ENCODE measurements at places on chromosomes 4 and X.

- DNase-seq, result no peak
Measured at GRCh38 chr4:154487145-154487544, 4.5 kb downstream of the DCHS2 start.

- DNase-seq, result no peak
Measured at GRCh38 chr4:150216726-150217125, 138.5 kb downstream of the DCLK2 start.

- DNase-seq, result no peak
Measured at GRCh38 chr4:38050560-38051350, 90.6 kb downstream of the PTTG2 start.

- peak; percentile 15 for DNase-seq
Measured at GRCh38 chr4:90127223-90127705, at the start of gene CCSER1. CCSER1 (plus strand) TSS chr4:90127394.

DNA sequence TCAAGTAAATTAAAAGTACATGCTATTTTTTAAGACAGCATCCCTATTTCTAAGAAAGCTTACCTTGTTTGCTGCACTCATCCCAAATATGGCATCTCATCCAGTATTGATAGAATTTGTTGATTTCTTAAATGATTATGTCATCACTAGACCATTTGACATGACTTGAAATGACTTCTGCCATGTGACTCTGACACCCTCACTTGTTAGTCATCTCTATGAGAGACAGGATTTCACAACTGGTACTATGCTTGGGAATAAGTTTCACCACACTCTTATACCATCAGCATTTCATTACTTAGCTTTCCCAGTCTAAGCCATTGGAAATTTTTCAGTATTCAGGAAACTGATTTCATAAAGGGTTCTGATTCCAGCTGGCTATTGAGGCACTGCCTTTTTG is 55.3 kb downstream of the TMPRSS11F start:
- no peak for DNase-seq

DNA sequence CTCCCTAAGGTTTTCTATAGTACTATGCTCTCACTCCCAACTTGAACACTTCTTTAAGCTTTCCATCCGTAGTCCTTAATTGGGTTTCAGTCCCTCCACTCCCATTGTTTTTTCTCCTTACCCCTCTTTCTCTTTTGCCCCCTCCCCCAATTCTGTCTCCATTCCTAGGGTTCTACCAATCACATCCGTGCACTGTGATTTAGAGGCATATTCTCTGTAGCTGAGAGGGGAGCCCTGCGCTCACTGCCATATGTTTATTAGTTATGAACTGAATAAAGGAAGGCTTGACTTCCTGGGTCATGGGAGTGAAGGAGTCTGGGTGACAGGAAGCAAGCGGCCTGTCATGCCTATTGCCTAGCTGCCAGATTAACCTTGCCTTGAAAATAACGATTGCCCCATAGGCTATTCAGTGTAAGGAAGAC is 471 bp downstream of the MCTS1 start:
- no peak for DNase-seq

DNA sequence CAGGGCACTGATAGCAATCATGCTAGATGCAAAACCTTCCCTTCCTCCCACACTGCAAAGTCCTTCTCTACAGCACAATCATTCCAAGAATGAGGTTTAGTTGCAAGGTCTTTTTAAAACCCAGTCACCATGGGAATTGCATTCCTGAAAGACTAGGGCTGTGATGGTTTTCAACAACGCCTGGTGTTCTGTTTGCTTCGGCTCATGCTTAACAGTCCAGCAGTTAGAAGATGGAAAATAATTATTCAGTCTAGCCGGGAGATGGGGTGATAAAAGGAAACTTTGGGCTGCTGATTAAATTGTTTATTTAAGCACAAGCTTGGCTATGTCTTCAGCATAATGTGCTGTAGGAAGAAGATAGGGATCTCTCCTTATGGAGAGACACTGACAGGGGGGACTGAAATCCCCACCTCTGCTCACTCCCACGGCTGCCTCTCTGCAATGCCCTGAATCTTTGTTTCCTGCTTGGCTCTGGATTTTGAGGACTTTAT is 211.4 kb downstream of the MID1IP1 start:
- no peak for DNase-seq

DNA sequence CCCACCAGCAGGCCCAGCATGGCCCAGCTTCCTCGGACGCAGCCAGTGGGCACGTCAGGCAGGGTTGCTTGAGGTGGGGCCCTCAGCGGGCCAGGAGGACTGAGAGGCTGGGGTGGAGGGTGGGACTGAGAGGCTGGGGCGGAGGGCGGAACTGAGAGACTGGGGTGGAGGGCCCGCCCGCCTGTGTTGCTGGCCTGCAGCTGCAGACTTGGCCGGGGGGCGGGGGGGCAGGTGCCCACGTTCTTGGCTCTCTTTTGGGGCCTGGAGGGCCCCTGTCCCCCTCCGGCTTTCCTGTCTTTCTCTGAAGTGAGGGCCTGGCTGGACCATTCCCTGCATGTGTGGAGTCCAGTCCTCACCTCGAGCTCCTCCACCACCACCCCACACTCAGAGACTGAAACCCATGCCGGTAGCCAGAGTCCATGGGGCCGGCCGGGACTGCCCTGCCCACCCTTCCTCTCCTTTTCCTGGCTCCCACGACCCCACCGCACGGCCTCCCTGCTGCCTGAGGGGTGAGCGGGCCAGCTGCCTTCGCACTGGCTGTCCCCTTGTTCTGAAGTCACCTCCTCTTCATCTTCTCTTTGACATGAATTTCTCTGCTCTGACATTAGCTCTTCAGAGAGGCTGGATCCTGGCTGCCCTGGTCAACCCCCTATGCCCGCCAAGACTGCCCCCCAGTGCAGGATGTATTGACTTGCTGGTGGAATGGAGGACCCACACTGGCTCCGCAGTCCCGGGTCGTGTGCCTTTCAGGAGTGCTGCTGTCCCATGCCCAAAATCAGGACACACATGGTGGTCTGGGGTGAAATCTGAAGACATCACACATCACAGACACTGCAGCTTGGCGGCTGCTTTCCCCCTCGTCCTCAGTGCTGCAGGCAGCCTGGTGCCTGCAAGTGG is 10.1 kb upstream of the NKX1-1 start:
- DNase-seq, result no peak

DNA sequence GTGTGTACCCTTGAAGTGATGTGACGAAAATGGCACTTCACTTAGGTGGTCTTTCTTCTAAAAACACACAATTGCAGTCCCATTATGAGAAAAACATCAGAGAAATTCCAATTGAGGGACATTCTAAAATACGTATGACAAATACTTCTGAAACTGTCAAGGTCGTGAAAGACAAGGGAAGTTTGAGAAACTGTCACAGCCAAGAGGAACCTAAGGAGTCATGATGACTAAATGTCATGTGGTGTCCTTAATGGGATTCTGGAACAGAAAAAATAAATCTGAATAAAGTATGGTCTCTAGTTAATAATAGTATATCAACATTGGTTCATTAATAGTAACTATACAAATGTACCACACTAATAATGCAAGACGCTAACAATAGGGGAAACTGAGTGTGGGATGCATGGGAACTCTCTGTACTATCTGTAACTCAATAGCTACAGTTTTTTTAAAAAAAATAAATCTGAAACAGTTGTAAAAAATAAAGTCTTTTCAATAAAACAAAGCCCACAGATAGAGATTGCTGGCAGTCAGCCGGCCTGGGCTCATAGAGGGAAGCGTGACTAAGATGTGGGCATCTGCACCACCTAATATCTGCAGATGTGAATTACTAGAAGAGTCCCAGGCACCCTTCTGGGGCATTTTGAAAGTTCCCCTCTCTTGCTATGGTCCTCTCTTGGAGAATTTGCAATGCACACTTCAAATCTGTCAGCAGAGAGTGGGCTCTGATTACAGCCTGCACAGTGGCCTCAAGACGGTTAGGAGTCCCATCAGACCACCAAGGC is 47.6 kb downstream of the MID1IP1 start:
- no peak for DNase-seq

DNA sequence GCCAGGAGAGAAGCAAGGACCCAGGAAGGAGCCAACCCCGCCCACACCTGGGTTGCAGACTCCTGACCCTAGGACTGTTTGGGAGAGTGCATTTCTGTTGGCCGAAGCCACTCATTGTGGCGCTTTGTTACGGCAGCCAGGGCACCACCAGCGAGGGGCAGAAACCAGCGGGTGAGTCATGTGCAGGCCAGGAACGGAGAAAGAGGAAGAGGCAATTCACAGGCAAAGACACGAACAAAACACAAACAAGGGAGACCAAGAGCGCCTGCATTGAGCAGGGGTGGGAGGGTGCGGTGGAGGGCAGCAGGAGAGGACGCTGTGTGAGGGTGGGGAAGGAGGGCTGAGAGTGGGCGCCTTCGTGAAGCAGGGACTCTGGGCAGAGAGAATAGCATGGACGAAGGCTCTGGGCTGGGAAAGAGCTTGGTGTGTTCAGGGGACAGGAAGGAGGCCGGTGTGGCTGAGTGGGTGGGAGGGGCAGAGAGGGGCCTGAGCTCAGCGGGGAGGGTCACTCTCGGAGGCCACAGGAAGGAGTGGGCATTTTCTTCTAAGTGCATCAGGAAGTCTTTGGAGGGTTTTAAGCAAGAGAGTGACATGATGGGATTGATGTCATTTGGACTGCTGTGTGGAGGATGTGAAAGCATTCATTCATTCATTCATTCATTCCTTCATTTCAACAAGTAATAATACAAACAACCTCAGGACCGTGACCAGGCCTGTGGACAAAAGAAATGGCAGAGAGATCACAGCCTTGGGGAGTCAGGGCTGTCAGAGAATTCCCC is 12.2 kb upstream of the WFS1 start:
- no peak for DNase-seq

- DNase-seq, result no peak
Measured at GRCh38 chr4:1018147-1019020, 7.0 kb downstream of the FGFRL1 start.
